ENCODE measurements at places on chromosomes 3 and 15.

- no peak for DNase-seq
These were observed 209.3 kb upstream of the ROPN1 start for GRCh38 chr3:124201226-124201625.

DNA sequence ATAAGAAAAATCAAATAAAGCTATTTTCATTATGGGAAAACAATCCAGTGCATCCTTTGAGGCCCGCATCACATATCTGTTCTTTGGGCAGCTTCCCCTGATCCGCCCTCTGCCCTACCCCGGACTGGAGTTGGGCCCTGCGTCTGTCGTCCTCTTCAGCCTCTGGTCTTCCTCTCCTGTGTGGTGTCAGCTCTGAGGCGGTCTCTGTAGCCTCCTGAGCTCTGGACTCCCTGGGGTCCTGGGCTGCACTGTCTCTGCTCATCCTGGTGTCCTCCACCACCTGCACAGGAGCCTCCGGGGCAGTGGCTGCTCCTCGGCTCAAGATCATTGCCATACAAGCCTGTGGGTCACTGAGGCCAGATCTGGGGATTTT lies 7.4 kb upstream of the SNX22 start:
- DNase-seq, result no peak

DNA sequence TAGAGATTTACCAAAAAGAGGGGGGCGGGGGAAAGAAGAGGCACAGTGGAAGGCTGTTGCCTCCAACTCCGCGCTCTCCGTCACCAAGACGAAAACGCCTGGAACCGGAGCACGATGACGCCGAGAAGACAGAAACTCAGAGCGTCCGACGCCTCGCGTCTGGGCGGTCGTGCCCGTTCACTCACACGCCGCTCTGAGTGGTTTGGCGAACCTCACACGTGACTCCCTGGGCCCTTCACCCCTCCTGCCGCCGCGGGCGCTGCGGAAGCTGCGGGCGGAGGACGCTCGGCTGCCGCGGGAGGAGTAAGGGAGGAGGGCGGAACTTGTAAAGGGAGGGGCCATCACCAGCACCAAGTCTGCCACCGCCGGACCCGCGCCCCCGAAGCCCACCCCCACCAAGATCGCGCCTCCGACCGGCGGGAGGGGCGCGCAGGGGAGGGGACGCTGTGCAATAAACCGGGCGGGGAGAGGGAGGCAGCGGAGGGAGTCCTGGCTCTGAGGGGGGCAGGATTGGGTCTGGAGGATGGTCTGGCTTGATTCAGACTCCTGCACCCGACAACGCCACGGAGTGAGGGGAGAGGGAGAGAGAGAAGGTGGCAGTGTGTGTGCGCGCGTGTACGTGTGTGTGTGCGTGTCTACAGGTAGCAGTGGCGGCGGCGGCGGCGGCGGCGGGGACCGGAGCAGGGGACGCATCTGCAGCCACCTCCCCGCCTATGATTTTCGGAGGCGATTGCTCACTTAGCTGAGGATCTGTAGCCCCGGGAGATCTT lies 1.9 kb upstream of the NLGN1 start:
- peak; percentile 93 for DNase-seq

DNA sequence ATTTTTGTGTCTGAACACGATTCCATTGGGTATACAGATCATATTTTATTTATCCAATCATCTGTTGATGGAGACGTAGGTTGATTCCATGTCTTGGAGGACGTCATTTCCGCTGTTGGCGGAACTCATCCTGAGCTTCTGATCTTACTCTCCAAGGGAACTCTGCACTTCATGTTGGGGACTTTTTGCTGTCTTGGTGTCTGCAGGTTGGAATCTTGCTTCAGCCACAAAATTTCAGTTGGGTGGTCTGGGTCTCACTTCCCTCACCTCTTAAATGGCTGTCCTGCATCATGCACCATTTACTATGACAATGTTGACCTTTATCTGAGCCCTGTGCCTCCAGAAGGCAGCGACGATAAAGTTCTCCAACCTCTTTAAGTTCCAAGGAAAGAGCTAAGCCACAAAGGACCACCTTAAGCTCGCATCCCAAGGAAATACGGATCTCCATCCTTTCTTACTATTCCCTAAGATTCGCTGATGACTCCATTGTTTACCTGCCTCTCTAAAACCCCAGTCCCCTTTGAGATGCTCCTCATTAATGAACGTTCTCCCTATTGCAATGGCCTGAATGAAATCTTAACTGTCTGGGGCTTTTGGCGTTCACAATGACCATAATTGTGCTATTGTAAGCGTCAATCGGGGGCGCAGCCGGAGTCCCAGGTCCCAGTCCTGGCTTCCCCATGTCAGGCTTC lies 23.1 kb upstream of the RNU6-1 start:
- DNase-seq, result no peak

- DNase-seq, result peak; percentile 39
These were observed 169.0 kb upstream of the TSC22D2 start for GRCh38 chr3:150238995-150239619.

DNA sequence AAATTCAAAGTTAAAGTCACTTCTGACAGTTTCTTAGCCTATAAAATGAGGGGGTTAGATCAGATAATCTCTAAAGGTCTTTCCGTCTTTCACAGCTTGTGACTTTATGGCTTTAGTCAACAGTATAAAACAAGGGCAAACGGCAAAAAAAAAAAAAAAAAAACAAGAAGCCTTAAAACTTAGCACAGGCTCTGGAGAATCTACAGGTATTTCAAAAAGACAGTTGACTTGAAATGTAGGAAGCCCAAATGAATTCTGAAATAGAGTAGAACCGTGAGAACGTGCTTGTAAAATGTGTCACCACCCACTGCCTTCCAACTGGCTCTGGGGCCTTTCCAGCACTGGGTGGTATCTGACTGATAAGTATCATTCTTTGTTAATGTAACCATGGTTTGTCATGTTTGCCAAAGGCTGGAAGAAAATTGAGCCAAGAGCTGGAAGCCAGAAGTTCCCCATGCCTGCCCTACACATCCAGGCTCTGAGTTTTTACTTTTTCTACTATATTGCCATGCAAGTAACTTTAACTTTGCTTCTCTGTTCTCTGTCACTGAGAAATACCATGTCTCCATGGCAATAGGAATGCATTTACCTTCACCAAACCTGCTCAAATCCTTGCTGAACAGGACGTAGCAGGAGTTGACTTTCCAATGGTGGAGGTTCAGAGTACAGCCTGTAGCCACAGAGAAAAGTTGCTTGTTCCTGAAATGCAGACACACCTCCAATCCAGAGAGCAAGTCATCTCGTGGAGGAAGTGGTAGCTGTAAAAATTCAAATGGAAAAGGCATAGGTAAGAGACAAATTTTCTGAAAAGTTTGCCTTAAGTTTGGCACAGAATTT lies 35.8 kb upstream of the THSD4 start:
- no peak for DNase-seq

GRCh38 chr3:123819949-123820348 lies 64.2 kb downstream of the MYLK start:
- no peak for DNase-seq

DNA sequence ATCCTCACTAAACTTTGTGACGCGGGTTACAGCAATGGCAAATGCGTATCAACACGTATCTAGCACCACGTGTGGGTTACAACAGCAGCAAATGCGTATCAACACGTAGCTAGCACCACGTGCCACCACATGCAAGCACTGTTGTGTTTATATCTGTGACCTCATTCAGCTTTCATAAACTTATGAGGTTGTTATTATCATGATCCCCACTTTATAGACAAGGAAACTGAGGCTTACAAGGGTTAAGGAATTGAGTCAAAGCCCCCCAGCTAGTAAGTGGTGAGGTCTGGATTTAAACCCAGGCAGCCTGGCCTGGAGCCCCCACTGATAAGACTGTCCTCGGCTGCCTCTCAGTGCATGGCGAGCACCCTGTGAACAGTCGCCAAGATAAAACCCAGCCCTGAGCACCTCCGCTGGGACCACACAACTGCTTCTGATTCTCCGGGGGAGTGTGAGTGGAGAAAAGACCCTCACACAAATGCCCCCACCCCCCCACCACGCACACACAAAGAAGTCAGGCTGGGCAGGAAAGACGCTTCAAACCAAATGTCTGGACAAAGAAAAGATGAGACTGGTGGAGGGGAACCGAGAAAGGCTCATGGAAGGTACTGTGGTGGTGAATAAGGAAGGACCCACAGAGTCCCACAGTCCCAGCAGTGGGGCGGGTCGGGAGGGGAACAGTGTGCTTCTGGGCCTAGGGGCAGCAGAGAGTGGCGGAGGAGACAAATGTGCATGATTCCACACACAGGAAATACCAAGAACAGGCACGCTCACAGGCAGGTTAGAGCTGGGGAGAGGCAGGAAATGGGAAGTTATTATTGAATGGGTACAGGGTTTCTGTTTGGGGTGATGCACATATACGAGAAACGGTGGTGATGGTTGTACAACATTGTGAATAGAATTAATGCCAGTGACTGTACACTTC lies 173.4 kb downstream of the XXYLT1 start:
- DNase-seq, result no peak

Measured in NCI-H345 (cell line).